Activated naive CD8-positive, alpha-beta T cell treated with anti-CD3 and anti-CD28 coated beads, Interleukin-2, amount 10 ng/mL, durations not matched to agents 7 days and 5 days (primary cell): ENCODE measurements at places on chromosomes 16 and 17.
A peak's percentile ranks its signal among the peaks of the same experiment; 100 is the strongest.

DNA sequence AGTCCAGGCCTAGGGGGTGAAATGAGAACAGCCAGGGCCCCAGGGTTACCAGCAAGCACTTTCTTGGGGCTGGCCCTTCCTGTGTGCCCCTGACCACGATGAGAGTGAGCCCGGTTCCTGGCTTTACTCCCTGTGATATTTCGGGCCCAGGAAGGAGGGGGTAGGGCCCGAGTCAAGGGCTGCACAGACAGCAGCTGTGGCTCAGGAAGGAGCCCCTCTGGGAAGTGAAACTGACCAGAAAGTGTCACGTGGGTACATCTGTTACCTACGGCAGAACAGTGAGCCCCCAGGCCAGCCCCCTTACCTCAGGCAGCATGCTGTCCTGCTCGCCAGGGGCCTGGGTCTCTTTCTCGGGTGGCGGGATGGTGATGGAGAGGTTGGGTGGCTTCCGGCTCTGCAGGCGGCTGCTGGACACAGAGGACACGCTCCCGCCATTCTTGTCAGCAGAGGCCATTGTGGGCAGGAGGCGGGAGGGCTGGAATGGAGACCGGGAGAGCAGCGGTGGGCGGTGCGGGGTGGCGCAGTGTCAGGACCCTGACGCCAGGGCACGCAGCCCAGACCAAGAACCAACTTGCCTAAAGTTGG, 13.8 kb downstream of the AANAT start:
- peak; percentile 47 for DNase-seq

GRCh38 chr17:59277031-59277430, 54.4 kb upstream of the YPEL2 start:
- DNase-seq: no peak

- DNase-seq: no peak
Observed at GRCh38 chr16:56620339-56620897, 5.2 kb upstream of the MT1E start.

DNA sequence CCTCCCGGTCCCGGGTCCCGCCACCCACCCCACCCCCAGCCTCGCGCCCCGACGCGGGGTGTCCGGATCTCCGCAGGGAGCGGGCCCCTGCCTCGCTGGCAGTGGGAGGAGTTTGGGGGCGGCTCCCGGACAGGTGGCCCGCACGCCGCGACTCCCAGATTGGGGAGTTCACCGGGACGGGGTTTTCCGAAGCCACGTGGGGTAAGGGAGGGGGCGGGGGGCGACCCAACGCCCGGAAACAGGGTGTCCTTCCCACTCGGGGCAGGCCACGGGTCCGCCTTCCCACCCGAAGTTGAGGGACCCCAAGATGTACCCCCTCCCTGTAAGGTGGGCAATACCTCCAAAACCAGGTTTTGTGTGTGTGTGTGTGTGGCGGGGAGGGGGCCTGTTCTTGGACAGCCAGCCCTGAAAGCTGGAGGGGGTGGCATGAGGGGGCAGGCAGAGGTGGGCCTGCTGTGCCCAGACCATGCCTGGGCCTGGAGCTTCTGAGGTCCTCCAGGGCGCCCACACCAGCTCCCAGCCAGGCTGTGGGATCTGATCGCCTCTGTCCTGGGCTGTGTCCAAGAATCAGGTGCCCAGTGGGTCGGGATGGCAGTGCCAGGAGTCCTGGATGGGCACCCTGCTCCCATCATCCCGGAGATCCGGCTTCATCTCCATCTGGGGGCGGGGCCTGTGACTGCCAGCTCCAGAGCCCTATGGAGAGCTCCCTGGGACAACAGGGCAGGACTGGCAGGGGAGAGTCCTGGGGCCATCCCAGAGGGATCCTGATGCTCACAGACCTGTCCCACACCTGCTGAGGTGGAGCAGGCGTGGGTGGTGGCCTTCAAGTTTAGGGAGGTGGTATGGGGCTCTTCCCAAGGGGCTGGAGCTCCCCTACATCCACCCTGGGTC, 767 bp downstream of the SYNGR2 start:
- DNase-seq: peak; percentile 55

- DNase-seq: no peak
Observed at GRCh38 chr16:84271866-84272265, 22.8 kb upstream of the WFDC1 start.
